Activated CD4-positive, alpha-beta T cell treated with anti-CD3 and anti-CD28 coated beads, Interleukin-2, amount 10 ng/mL, durations not matched to agents 24 days and 14 days (primary cell): ENCODE measurements at places on chromosomes 5 and 9. TPM values are rescaled to one million over a fixed set of nuclear protein-coding genes. Genes with fewer than 3 reads are reported as not detected.

- DNase-seq = no peak
Measured at GRCh38 chr5:128346038-128346437, 192.0 kb downstream of the FBN2 start.

DNA sequence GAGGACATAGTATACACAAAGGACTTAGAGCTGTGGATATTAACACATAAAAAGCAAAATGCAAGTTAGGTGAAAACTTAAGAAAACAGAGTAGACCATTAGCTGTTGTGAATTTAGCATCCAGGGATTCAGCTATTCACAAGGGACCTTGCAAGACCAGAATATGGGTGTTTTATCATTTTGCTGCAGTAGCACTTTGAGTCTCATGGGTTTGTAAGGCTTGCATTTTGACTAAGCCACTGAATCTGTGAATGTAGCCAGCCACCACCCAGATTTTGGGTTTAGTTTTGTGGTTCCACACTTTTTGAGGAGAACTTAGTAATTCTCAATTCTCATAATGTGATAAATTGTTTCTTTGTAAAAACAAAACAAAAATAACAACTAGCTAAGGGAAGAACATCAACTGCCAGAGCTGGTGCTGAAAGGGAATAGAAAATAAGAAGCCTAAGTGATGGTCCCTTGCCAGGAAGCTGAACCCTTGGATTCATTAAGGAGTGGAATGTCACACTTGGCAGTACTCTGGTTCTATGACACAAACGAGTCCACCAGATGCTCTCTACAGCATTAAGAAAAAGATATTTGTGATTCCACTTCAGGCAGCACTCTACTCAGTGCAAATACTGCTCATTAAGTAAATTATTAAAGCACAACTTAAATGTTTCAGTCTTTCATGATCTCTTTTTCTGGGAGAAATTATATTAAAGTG, 557.4 kb upstream of the ZNF462 start:
- DNase-seq = no peak

GRCh38 chr5:102718819-102719218, 36.3 kb upstream of the PAM start:
- DNase-seq = no peak

GRCh38 chr5:41575110-41575779, 64.8 kb upstream of the PLCXD3 start:
- no peak for DNase-seq

- DNase-seq = no peak
Measured at GRCh38 chr9:78567693-78568092, 270.8 kb downstream of the PSAT1 start.

RNF130 gene
- 7.3 and 8.9 TPM in 2 replicates for total RNA-seq

P4HA2 gene
- total RNA-seq = 45.5 and 49.5 TPM in 2 replicates
